ENCODE measurements at places on chromosomes 6 and 20.

GRCh38 chr6:85459224-85459901 lies 9.5 kb downstream of the NT5E start:
- no peak for DNase-seq

DNA sequence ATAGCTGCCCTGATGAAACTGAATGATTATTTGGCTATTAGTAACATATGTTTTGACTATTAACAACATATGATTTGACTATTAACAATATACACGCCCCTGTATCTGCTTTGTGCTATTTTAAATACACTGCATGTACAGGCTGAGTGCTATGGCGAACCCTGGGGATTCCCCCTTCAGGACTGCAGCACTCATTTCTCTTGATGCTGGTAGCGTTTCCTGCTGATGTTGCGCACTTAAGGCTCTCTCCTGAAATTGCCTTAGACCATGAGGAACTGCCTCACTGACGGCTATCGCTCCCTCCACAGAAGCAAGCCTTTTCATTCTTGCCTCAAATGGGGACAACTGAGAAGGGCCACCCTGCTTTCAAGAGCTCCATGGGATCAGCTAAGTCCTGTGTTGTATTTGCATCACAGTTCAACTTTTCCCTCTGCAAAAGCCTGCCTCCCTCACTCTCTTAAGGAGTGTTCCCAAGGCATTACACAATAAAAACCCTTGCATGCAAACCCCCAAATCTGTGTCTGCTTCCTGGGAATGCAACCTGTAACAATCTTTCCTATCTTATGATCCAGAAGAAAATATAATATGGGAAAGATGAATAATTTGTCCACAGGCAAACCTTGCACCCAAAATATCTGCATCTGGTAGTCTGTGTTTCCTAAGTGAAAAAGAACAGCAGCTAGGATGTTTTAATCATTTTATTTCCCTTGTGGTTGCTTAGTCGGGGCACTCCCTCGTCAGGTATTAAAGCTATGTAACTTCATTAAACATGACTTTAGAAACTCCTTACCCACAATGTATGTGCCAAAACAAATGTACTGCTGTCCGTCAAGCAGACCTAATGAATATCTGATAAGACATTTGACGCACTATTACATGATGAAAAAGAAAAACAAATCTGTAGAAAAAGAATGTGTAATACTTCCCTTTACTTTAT lies 456.4 kb downstream of the COL12A1 start:
- no peak for DNase-seq

DNA sequence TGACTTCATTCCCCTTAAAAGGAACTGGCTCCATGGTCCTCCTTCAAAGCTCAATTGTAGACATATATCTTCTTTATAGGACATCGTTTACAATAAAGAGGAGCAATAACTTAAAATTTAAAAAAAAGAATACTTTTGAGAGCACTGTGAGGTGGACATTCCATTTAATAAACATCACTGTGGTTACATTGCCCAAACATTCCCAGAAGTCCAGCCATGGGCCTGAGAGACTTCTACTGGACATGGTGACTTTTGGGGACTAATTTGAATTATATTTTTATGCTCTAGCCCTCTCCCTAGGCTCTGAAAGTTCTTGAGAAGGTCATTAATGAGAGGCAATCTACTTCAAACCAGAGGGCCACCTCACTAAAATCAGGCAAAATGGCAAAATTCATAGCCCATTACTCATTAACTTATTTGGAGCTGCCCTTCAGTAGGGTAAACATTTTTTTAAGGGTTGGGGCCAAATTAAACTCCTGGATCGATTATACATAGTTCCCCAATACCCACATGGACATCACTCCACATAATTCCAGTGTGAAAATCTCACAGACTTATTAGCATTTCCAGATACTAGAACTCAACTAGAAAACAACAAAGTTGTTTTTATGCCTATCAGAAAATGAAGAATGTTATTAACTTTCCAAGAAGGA lies 17.1 kb downstream of the ISM1 start:
- DNase-seq, result no peak

DNA sequence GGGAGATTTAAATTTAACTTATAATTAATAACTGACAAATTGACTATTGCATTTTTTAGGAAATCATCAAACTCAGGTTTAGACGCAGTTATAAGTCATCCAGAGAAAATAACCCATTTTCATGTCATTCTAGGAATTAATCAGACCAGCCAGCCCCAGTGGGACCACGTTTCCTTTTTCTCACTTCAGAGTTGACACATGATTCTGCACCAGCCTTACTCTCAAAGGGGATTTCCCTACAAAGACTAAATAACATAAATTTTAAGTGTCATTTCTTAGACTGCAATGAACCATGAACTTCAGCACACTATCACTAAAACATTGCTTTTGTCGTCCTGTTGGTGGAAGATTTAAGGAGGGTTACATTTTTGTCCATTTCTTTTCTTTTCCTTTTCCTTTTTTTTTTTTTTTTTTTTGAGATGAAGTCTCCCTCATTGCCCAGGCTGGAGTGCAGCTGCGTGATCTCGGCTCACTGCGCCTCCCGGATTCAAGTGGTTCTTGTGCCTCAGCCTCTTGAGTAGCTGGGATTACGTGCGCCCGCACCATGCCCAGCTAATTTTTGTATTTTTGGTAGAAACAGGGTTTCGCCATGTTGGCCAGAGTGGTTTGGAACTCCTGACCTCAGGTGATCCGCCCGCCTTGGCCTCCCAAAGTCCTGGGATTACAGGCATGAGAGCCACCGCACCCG lies 3.6 kb downstream of the IPCEF1 start:
- DNase-seq, result no peak

DNA sequence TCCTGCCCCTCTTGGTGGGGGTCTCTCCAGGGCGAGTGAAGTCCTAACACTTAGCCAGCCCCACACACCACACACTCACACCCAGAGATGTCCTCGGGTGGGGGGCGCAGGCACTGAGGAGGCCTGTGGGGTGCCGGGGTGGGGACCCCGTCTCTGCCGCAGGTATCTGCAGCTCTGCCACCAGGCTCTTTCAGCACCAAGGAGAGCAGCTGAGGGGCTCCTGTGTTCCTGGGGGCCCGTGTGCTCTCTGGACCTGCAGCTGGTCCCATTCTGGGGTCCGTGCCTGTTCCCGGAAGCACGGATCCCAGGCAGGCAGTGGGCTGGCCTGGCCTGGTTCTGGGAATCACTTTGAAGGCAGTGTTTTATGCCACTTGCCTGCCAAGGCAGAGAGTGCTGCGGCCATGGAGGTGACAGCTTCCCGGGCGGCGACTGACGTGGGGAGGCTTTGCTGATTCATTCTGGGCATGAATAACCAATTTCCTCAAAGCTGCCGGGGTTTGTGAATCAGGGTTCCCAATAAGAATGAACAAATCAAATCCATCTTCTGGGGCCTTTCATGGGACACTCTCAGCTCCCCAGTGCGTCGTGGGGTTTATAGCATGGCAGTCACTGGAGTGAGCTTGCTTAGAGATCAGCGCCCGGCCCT lies 54.4 kb upstream of the SLCO4A1 start:
- DNase-seq, result no peak

DNA sequence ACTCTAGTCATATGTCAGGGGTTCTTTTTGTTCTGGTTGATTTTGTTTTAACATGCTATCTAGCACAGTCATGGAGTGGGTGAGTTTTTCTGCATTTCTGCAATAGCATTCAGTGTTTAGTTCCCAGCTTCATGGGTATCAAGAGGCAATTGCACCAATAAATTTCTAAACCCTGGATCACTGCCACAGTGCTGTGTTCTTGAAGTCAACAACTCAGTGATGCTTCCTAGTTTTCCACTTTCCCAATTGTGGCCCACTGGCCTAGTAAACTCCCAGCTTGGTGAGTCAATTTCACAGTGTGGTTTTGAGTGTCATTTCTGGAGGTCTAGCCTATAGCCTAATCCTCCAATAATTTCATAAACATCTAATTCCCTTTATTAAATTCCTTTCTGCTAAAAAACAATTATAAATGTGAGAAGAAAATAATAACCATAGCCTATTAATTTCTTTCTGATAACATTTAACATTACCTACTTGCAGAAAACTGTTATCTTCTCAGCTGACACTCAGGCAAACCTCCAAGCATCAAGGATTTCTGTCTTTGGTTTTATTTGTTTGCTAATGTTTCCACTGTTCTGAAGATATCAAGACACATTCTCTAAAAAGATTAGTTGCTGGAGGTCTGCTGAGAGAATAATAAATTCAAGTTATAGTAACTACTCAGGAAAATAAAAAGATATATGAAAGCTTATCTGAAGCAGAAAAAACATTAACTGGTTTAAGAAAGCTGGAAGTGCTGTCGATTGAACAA lies 89.9 kb downstream of the PDE7B start:
- no peak for DNase-seq

- no peak for DNase-seq
Measured at GRCh38 chr6:156438350-156438923, 338.7 kb upstream of the ARID1B start.

DNA sequence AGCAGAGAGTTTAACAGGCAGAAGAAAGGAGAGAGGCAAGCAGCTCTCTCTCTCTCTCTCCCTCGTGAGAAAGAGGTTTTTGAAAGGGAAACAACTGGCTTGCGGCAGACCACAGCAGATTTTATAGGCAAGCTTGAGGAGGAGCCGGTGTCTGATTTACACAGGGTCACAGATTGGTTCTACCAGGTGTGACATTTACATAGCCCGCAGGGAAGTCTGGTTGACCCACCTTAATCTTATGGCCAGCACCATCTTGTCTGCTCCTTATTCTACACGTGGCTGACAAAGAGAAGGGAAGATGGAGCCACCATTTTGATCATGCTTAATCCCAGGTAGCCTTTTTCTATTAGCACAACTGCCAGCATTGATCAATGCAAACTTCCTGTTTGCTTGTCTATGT lies 65.4 kb downstream of the OR2J2 start:
- no peak for DNase-seq

- DNase-seq, result no peak
Measured at GRCh38 chr6:37202788-37203491, 33.0 kb downstream of the PIM1 start.

- no peak for DNase-seq
Measured at GRCh38 chr6:22940581-22941290, 371.4 kb downstream of the HDGFL1 start.

DNA sequence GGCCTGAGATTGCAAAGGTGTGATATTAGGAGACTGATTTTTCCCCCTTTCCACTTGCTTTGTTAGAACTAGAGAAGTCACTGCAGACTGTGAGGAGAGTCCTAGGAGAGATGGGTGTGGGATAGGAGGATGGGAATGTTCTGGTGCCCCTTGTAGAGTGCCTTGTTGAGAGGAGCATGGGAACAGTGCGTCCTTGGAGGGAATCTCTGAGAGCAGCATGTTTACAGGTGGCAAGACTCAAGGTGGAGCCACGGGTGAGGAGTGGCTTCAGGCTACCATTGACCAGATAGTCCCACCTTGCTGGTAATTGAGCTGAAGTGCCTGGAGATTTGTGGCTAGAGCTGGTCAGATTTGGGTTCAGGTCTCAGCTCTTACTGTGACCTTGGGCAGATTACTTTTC lies 6.0 kb downstream of the PLCG1 start:
- no peak for DNase-seq

- no peak for DNase-seq
Measured at GRCh38 chr6:83707829-83708545, 914 bp downstream of the SNAP91 start.

DNA sequence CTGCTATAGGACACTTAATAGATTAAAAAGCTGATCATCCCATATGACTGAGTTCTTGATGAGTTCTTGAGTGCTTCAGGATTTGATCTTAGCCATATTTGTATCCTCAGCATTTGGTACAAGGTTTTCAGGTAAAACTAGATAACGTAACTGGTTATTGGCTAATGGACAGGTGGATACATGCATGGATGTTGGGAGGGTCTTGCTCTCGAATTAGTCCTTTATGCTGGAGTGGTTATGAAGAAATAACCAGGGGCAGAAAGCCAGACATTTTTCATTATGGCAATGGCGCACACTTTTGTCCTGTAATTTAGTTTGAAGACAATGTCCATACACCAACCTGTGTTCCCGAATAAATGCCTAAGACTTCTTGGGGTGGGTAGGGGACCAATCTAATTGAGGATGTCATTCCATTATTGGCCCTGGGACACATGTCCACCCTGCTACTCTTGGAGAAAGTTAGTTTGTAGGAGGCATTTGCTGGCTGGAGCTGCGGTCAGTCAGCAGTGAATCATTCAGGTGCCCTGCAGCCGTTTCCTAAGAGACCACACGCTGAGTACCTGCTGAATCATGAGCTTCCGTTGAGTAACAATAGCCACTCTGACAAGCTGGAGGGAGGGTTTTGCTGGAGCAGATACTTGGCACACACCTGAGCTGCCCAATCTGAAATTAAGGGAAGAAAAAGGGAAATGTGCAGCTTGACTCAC lies 194.4 kb downstream of the FOXA2 start:
- DNase-seq, result no peak

GRCh38 chr6:25196464-25196863 lies 82.7 kb upstream of the CARMIL1 start:
- no peak for DNase-seq

DNA sequence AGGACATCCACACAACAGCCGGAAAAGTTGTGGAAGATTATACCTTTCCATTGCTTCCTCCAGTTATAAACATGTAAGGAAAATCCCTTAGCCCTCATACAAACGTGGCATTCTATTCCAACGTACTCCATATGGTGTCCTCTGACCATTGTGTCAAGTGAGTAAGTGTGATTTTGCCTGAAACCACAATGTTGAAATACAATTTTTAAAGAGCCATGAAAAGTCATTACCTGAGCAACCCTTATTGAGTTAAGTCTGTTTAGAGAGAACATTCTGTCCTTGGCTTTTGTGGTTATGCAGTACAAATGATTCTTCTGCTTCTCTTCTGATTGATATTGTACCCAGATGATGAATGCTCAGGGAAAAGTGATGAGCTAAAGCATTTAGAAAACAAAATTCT lies 530.1 kb downstream of the HAO1 start:
- no peak for DNase-seq

GRCh38 chr6:498795-499231 lies 107.3 kb downstream of the IRF4 start:
- no peak for DNase-seq

DNA sequence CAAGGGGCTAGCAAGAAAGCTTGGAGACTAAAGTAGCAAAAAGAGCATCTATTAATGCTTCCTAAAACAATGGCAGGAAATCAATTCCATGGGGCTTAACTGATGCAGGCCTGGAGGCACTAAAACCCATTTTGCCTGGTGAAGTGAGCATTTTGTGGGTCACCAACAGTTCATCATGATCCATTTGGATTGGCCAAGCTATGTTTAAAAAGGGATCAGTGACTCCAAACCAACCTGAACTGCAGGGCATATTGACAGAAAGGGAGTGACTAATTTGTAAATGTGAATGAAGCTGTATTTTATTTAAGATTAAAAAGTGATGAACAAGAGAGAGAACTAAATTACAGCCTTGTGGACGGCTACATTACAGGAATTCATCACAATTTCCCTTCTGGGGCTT lies 132.0 kb downstream of the PCSK2 start:
- DNase-seq, result no peak

DNA sequence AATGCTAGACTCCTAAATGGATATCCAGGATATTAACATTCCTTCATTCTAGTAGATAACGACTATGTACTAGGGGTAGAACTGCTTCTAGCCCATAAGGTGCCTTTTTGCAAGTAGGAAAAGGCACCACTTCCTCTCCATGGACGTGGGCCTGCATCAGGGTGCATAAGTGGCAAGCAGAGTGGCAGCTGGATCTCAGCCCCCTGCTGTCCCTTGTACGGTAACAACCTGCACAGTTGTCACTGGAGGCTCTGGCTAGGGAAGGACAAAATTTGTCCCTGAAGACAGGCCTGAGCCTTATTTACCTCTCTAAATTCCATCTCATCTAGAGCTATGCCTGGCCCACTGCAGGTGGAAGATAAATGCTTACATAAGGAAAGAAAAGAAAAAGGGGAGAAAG lies 42.5 kb upstream of the SAYSD1 start:
- DNase-seq, result no peak

GRCh38 chr6:149746147-149746946 lies at the start of gene NUP43:
Gene NUP43 (minus strand): TSS chr6:149746529. CDS start chr6:149746495, 34 bp downstream.
- DNase-seq, result peak; percentile 87
